ENCODE measurements at places on chromosomes 11 and 22.
A peak's percentile ranks its signal among the peaks of the same experiment; 100 is the strongest.

- DNase-seq: no peak
Observed at GRCh38 chr22:43437871-43438475, 26.2 kb downstream of the MPPED1 start.

- no peak for DNase-seq
Observed at GRCh38 chr11:772429-773390, 4.6 kb downstream of the GATD1 start.

DNA sequence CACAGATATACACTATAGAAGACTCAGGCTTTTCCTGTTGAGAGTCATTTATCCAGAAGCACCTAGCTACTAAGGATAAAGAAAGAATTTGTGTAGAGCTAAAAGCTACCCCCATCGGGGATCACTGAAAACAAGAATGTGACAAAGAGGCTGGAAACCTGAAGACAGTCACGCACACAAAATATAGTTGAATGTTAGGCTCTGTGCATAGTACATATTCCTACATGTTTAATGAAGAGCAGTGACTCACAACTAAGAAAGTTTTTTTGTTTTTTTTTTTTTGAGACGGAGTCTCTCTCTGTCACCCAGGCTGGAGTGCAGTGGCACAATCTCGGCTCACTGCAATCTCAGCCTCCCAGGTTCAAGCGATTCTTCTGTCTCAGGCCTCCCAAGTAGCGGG, 8.4 kb downstream of the OR10V1 start:
- no peak for DNase-seq

DNA sequence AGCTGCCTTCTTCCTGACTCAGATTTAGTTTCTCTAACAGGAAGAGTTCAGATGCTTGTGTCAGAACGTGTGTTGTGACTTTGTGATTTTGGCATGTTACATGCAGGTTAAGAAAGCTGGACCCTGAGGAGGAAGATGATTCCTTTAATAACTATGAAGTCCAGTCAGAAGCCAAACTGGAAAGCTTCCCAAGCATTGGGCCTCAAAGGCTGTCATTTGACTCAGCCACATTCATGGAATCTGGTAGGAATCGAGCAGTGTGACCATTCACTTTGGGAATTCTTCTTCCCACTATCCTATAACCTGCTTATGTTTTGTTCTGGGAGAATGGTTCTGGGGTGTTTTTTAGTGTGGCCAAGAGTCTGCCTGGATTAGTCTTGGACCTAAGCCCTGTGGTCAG, 48.0 kb downstream of the CABIN1 start:
- peak; percentile 83 for DNase-seq

- no peak for DNase-seq
Observed at GRCh38 chr11:62352355-62353336, 15.4 kb downstream of the ASRGL1 start.

DNA sequence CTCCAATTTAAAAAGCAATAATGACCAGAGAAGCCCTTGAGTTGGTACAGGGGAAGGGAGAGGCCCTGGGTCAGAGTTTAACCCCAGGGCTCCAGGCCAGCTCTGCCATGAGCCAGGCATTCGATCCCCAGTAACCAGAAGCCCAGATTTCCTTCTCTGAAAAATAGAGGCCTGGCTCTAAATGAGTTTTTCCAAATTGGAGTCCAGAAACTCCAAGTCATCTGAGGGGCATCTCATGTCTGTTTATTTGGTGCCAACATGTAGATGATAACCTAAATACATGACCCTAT, 381.9 kb downstream of the CTTN start:
- DNase-seq: no peak

DNA sequence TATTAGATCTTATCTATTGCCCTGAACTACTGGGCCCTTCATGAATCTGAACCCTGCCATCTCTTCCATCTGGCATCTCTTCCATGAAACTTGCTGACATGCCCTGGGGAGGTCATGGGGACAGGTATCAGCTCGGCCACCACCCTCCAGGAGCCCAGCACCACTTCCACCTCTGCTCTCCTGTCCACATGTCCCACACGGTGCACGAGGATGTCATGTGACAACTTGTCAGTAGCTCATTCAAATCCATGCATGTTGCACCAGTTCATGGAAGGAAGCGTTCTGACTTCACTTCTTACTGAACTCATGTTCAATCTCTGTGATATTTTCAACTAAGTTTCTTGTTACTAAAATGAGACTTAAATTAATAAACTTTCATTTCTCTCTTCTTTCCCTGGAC, 16.6 kb downstream of the YPEL1 start:
- DNase-seq: no peak

DNA sequence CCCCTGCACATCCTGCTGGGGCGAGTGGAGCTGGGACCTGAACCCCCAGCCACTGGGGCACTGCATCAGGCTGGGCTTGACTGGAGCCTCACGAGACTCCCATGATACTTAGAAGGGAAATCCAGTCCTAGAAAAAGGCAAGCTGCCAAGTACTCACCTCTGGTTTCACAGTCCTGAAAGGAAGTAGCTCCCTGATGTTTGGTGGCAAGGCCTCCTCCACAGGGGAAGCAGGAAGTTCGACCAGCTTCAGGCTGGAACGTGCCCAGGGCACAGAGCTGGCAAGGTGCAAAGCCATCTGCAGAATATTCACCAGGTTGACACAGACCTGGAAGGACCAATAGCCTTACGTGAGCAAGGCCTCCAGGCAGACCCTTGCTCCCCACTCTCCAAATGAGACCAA, 26.8 kb upstream of the NRIP3 start:
- DNase-seq: no peak
